ENCODE measurements at places on chromosomes 12 and 14.

GRCh38 chr12:131395971-131396573 is 314.8 kb upstream of the SFSWAP start:
- DNase-seq, result no peak

DNA sequence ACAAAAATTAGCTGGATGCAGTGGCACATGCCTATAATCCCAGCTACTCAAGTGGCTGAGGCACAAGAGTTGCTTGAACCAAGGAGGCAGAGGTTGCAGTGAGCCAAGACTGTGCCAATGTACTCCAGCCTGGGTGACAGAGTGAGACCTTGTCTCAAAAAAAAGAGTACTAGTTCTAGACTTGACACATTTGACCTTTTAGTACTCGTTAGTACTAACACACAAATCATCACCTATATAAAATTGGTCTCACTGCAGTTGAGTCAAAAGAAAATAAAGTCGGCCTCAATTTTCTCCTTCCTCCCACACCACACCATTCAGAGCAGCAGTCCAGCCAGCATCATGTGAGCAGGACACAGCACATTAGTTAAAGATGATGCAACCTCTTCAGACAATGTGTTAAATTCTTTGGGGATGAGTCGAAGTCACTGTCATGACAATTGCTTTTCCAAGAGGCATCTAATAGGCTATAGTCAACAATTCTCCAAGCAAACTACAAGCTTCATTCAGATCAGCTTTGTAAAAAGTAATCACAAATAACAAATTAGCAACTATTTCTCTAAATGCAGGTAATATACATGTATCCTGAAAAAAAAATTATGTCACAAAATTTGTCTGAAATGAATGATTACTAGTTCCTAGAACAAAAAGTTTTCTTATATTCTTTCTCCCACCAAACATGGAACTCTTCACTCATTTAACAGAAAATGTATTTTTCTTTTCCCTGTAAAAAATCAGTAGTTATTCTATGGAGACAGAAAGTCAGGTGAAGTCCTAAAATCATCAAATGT is 55.6 kb downstream of the CLIP1 start:
- no peak for DNase-seq

DNA sequence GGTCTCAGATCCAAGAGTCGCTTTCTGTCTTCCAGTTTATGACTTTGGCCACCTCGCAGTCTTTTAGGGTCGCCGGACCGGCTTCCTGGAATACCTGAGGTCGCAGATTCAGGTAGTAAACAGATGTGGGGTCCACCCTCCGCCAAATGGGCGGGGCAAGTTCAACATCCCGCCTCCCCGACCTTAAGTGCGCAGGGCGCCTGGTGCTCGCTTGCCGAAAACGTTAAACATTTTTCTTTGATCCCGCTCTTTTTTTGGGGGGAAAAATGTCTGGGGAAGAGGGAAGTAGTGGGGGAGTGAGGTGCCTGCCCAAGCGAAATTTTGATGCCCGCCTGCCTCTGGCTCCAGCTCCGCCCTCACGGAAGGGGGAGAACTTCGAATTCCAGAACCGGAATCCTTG is 73.9 kb upstream of the TBX5 start:
- no peak for DNase-seq

DNA sequence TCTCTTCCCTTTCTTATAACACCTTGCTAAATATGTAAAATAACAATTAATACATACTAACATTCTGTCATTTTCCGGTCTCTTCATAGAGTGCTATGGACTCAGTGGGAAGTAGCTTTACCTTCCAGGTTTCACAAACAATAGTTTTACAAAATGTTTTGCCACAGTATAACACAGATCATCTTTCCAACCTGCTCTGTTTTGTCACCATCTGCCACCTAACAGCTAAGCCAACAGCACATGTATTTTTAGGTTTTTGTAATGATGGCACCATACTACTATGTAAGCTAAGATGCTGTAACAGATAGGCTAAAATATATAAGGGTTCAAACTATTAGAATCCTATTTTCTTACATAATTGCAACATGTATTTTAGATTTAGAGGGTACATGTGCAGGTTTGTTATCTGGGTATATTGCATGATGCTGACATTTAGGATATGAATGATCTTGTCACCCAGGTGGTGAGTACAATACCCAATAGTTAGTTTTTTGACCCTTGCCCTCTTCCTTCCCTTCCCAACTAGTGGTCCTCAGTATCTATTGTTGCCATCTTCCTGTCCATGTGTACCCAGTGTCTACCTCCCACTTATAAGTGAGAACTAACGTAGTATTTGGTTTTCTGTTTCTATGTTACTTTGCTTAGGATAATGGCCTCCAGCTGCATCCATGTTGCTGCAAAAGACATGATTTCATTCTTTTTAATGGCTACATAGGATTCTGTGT is 8.7 kb downstream of the RHOJ start:
- DNase-seq, result no peak

DNA sequence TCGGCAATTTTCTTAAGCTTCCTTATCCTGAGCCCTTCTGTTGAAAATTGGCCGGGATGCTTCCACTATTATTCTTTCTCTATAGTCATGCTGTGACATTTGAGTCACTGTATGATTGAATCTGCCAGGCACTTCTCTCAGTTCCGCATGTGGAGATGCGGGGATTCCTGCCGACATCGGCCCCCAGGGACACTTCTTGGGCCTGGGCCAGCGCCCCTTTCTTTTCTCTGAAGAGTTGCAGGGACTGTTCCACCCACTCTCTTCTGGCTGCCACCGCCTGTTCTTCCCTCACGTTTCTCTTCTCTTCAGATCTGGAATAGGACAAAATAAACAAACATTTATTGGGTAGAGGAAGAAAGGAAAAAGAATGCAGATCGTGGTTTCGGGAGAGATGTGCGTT is 310.1 kb downstream of the ETNK1 start:
- DNase-seq, result no peak

DNA sequence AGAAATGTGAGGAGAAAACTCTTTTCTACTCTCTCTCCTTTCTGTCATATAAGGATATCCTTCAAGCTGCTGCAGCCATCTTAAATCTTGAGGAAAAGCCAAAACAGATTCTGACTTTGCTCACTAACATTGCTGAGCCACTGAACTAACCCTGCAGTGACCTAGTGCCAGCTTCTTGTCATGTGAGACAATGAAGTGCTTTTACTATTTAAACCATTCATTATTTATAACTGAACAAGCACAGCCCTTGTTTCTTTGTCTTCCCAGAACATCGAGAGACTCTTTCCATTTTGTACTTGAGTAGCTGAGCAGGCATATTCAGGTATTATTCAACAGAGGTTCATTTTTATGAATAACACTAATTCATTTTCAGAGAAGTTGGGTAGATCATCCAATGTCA is 455.0 kb upstream of the TMPO start:
- no peak for DNase-seq

Data from neural crest cell (in vitro differentiated cells).